Activated naive CD4-positive, alpha-beta T cell treated with anti-CD3 and anti-CD28 coated beads for 36 hours (primary cell): ENCODE measurements at places on chromosomes 4 and X. TPM values are rescaled to one million over a fixed set of nuclear protein-coding genes. Genes with fewer than 3 reads are reported as not detected.

GRCh38 chrX:139086246-139086645 is 374.7 kb upstream of the FGF13 start:
- DNase-seq: no peak

- DNase-seq: no peak
Observed at GRCh38 chr4:10960389-10960788, 275.8 kb upstream of the CLNK start.

DNA sequence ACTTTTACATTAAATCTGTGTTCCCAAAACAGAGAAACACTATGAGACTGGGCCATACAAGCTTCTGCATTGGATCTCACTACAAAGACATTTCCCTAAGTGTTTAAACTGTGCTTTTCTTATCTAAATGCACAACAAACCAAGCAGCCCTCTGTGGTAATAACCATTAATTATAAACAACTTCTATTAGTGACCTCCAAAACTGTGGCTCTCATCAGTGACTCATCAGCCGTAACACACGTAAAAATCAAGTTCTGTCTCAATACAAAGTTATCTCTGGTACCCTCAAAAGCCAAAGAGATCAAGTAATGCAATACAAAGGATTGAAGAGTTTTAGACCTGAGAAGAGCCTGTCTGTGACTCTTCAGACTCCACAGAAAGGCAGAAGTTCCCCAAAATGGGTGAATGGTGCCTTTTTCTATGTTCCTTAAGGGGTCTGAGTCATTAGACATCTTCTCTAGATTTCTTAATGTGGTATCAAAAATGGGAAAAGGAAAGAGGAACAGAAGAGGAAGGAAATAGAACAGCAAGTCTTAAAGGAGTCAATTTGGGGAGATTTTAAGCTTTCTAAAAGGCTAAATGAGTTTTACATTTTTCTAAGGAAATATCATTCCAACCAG is 189.8 kb upstream of the PPP1R2C start:
- no peak for DNase-seq

DNA sequence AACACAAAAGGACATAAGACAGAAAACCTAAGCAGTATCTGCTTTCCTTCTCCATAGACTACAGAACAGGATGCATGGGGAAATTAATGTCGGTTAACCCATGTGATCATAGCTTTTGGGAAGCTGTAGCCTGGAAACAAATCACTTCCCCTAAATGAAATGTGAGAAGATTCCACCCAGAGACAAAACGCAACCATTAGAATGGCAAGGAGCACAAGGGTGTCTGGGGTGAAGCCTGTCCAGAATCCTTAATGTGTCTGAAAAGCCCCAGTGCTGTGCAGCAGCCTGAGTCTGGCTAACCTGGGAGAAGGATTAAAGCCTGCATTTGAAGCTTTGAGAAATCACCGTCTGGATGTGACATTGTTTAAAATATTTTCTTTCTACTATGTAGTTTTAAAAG is 213.3 kb downstream of the ANKRD50 start:
- no peak for DNase-seq

DNA sequence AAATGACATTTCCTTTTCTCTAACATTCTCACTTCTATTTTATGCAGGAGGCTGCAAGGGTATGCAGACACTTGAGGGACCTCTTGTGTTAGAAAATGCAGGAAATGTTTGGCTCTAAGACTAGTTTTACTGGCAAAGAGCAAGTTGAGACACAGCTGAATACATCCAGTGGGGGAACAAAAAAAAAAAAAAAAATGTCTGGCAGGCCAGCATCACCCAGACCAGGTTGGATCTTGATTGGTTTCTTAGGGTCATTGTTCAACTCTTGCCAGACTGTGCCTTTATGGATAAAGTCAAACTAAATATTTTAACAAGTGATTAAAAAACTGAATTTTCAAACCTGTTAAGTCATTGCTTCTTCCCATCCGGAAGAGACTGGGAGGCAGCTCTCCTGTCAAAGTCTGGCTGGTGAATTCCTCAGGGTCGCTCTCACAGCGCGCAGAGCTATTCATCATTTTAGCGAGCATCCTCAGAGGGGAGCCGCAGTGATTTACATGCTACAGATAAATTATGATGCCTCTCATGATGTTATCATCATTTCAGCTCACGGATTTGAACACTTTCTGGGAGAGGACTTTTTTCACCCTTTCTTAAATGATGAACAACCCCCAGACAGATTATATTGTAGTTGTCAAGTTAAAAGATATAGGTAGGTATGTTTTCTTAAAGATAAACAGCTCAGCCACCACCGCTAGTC is 23.6 kb upstream of the PACRGL start:
- DNase-seq: no peak

DNA sequence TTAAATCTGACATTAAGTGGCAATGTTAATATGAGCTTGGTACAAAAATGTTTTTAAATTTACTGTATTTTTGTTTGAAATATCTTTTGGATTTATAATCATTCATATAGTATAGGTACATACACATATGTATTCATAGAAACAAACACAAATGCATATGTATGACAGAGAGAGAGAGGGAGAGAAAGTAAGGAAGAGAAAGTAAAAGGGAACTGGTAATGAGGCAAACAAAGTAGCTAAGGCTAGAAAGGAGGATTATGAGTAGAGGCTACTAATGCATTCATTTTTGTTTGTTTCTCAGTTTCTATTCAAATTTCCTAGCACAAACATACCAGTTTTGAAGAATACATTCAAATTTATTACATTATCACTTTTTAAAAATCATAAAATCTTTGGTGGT is 132.4 kb downstream of the GLRA3 start:
- DNase-seq: no peak

The ACOX3 gene
- total RNA-seq: 11.9 TPM

- no peak for DNase-seq
Observed at GRCh38 chr4:37803348-37803973, 23.0 kb upstream of the PGM2 start.

DNA sequence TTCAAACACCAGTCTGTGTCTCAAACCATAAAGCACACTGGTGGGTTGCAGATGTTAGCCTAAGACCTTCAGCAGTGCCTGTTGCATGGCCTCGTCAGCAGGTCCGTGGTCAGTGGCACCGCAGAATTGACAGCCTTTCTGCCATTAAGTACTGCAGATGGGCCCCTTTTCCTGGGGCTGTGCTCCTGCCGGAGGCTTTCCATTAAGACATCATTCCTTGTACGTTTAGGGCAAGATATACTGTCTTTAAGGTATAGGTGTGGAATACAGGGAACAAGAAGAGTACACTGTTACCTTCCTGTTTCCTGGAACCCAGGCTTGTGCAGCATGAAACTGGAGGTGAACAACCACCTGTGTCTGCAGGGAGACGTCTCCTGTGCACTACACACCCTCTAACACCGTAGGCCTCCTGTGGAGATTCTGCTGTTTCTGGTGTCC is 67.9 kb upstream of the WDR1 start:
- DNase-seq: no peak

DNA sequence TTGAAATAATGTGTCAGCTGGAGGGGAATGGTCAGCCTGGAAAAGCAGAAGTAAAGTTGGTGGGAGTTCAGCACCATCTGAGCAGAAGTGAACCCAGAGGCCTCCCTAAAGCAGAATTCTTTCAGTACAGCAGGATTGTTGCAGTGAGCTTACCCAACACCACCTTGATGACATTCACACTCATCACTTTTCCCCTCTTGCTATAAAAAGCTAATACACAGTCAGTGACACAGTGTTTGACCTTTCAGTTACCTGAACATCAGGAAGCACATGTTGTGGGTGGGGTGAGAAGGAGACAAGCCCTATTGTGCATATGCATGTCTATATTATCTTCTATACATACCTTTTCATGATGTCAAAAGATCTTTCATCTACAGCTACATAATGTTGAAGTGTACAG is 624.7 kb upstream of the ZFP42 start:
- DNase-seq: no peak

The SORCS2 gene
- total RNA-seq: 0.07 TPM

The ETFDH gene
- 35.4 TPM for total RNA-seq

GRCh38 chr4:168540503-168541265 is 43.8 kb downstream of the PALLD start:
- DNase-seq: no peak

DNA sequence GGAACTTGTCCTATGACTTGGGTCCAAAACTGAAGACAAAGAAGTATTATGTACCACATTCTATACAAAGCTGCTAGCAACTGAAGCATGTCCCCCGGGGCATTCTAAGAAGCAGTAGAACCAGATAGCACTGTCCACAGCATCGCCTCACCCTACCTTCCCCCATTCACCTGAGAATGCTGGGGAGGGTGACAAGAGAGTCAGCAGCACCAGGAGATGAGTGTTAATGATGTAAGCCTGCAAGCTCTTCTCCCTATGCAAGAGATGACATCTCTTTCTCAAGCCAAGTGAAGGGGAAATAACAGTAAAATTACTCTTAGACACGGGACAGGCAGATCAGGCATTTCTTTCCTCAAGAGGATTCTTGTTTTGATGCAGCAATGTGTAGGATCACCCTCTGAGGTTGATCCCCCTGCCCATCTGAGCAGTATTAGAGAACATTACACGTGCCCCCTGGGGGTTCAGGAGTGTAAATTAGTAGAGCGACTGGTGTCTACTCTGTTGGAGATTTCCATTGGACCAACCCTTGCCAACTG is 13.9 kb upstream of the TLR1 start:
- peak; percentile 18 for DNase-seq

GRCh38 chrX:24243692-24244091 is 70.2 kb downstream of the SUPT20HL2 start:
- DNase-seq: no peak

GRCh38 chrX:97790850-97791249 is 907.1 kb downstream of the RPA4 start:
- no peak for DNase-seq

- no peak for DNase-seq
Observed at GRCh38 chr4:149766135-149766534, 49.5 kb downstream of the IQCM start.

DNA sequence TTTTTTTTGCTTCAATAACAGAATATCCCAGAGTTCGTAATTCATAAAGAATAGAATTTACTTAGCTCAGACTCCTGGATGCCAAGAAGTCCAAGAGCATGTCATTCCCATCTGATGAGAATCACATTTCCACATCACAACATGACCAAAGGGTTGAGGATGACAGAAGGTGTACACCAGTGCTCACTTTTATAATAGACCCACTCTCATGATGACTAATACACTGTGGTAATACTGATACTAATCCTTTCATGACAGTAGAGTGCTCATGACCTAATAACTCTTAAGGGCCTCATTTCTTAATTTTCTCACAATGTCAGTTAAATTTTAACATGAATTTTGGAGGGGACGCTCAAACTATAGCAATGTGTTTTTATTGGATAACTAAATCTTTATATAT is 69.2 kb downstream of the ZNF732 start:
- no peak for DNase-seq

GRCh38 chr4:27835851-27836250 is 975.2 kb downstream of the STIM2 start:
- DNase-seq: no peak

The USP17L15 gene
- not detected for total RNA-seq

DNA sequence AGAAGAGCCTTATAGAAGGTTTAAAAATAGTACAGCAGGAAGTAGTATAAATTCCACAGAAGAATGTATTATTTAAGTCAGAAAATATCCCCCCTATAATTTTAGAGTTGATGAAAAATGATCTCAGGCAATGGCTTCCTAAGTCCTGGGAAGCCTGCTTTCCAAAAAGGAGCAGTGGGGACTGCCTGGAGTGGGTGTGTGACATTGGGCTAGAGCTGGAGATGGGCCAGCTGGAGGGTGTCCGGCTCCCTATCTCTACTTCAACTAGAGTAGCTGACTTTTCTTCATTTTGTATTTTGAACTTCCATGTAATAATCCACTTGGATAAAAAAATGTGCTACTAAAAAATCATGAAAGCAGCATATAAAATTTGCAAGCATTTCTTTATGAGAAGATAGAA is 253.9 kb downstream of the ANK2 start:
- DNase-seq: no peak

DNA sequence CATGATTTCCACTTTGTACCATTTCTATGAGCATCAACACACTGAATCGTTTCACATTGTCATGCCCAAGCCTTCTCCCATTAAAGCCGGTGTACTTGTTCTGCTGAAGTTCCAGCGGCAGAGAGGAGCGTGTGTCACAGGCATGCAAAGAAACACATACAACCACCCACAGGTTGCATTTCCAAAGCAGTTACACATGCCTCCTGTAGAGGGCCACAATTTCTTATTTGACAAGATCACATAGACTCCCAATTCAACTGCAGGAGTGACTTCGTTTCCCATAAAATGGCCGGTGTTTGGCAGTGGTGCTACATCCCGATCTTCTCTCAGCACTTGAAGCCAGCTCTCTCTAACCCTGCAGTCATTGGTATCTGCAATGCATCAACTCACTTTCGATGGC is 992.6 kb downstream of the NLGN4X start:
- DNase-seq: no peak

DNA sequence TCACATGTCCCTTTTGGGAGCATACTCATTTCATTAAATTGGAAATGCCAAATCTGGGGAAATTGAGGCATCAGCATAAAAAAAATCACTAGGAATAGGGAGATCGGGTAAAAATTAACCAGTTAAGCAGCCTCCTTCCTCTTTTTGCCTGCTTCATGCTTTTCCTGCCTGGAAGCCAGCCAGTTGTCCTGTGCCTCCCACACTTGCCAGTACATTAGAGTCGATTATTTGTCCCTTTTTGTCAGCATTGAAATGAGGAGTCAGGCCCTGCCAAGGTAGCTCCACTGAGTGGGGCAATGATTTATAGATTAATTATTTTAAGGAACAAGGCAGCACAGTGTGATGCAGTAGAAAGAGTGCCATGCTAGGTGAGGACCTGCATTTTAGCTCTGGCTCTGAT is 55.3 kb downstream of the SH2D1A start:
- no peak for DNase-seq

- no peak for DNase-seq
Observed at GRCh38 chr4:29560452-29560851, 1159.7 kb upstream of the PCDH7 start.

The ARHGAP4 gene
- total RNA-seq: 154 TPM

DNA sequence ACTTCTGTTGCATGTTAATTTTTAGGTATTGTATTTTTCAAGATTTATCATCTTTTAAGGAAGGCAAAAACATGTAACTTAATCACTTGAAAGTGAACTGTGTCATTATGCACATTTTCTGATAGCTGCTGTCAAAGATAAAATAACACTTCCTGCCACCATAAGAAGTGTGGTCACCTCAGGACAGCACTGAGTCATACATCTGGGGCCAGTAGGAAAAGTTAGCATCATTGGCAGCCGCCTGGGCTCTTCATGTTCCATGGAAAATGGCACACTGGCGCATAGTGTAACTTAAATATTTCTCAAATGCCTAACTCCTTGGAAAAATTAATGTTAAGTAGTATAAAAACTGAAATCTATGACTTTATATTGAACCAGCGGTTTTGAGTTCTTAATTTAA is 24.2 kb downstream of the CNKSR2 start:
- peak; percentile 5 for DNase-seq

The CSAG2 gene
- total RNA-seq: 0.30 TPM

DNA sequence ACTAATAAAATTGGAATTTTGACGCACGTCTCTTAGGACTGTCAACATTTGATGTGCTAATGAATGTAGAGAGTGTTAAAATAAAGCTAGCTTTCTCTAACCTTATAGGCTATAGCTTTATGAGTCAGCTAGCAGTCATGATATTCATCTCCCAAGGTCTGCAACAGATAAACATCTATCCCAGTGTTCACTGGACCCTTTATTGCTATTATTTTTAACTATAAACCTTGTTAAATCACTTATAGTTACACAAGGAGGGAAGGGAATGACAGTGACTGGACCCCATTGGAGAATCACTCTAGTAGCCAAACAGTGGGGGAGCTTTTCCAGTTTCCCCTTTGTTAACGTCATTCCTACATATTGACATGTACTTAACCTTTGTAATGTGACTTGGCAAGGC is 67.9 kb upstream of the SHISA3 start:
- DNase-seq: no peak
